ENCODE measurements at places on chromosomes 6 and 20.

DNA sequence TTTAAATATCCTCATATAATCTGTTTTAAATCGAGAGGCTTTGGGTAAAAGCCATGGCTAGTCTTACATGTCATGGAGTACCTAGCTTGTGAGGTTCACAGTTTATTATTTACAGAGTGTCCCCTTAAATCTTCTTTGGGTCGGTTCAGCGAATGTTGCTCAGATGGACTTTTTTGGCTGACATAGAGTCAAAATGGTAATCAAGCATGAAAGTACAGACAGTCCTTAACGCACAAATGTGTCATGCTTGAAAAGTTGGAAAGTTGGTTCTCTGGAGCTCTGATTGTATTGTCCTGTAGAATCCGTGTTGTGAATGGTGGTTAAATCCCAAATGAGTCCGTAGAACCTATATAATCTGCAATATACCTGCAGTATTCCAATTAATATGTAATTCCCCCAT is 22.0 kb downstream of the PTPN1 start:
- no peak for DNase-seq

- no peak for DNase-seq
These were observed 74.4 kb downstream of the BCAS1 start for GRCh38 chr20:53995949-53996348.

GRCh38 chr20:11379257-11380011 is 538.3 kb upstream of the BTBD3 start:
- no peak for DNase-seq

- no peak for DNase-seq
These were observed 662.2 kb upstream of the HS3ST5 start for GRCh38 chr6:115004982-115005381.

DNA sequence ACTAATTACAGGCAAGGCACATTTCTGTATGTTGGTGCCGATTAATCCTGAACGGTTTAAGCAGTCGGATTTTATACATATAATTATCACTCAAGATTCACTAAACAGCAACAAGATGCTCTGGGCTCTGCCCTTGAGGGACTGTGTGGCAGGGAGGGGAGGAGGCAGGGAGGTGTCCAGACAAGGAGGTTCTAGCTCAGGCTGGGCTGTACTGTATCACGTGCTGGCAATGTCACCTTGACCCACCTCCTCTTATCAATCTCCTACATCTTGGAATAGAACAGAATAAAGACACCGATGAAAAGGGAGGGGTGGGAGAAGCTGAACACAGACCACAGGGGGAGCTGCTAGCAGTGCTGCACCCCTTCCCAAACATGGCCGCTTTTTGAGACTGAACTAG is 65.7 kb downstream of the LRFN2 start:
- no peak for DNase-seq

DNA sequence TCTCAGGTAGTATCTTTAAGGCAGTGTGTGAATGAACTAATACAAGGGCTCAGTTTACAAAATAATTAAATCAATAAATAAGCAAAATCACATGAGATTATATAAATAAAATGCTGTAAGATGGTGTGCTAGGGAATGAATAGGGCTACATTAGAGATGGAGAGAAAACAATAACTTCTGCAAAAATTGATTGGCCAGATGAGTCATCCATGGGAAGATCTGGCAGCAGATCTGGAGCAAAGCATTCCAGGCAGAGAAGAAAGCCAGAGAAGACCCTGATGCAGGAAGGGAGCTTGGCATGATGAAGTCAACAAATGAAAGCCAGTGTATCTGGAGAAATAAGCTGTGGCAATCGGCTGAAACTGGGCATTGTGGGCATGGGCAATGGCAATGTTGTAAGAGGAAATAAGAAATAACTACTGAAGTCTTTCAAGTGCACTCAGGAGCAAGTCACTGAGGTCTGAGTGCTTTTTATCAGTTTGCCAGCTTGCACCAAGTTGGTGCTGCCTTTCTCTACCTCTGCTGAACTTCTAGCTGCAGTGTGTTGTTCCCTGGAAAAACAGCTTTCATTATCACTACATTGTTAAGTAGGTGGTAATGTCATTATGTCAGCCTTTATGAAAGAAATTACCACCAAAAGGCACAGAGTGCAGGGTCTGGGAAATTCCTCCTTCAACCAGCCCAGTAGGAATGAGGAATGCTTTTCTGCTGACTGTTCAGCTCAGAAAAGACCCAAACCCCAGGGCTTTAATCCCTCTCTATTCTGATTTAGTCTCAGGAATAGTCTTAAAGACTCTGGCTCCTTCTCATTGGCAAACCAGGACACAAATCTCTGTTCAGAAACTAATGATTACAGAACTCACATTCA is 231.6 kb downstream of the HTR1B start:
- DNase-seq = no peak

GRCh38 chr6:54053881-54054391 is 57.3 kb upstream of the MLIP start:
- DNase-seq = no peak

DNA sequence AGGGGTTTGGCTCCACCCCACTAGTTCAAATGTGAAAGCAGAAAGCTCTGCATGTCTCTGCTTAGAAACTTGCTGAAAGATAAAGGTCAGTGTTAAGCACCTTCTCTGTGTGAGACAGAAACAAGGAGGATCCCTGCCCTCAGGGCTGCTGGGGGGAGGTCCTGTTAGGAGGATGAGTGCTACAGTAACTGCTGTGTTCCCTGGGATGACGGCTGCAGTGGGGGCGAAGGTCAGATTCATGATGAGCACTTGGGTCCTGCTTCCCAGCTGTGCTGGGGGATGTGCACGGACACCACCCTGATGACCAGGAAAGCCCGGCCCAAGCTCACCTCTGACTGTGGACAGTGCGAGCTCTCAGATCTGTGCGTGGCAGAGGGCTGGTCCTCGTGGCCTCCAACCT is 252.6 kb downstream of the DLL1 start:
- no peak for DNase-seq
